ENCODE measurements at places on chromosomes 5 and 9.

DNA sequence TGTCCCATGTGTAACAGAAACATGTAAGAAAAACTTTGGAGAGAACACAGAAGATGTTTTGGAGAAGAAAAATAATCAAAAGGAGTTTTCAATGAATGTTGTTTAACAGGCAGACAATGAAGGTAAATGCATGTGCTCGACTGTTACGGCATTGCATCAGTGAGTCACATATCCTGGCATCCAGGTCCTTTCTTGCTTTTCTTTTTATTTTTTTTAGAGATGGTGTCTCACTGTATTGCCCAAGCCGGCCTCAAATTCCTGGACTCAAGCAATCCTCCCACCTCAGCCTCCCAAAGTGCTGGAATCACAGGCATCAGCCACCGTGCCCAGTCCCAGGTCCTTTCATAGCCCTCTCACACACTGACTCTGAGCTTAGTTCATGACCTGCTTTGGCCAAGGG, 181.8 kb downstream of the DTWD2 start:
- no peak for DNase-seq

- no peak for DNase-seq
These were observed 3.3 kb downstream of the HOMER1 start for GRCh38 chr5:79510638-79511037.

GRCh38 chr9:129175825-129176633, 2.0 kb downstream of the IER5L start:
- peak; percentile 54 for DNase-seq

- DNase-seq: no peak
These were observed 14.8 kb upstream of the IQGAP2 start for GRCh38 chr5:76388236-76388635.

DNA sequence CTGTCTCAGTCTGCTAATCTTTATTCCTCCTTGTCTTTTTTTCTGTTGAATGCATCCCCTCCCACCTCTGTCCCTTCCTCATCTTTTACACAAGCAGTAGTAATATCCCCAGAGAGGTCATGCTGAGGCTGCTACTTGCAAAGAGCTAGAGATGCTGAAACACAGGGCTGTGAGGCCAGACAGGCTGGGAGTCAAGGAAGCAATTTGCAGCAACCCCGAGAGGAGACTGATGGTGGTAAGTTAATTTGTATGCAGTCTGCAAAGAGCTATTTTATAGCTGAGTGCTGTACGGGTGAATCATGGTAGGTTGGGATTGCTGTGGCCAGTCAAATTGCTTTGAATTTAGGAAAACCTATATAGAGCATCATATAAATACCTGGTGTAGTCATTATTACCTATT, 90.2 kb upstream of the SLC24A2 start:
- DNase-seq: no peak

DNA sequence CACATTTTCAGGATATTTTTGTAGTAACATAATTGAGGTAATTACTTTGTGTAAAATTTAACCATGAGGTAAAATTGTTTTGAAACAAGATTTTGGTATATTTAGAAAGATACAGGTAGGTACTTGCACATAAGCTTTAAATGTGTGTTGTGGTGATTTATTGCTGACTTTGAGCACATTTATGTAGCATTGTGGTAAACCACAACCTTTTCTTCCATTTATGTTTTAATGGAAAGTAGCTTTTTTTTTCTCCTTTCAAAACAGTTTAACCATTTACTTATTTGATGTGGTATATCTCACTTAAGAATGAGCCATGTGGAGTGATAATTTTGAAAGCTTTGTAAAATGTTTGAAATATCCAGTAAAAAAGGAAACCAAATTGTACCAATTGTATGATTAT, 35.6 kb downstream of the FCHO2 start:
- DNase-seq: no peak

DNA sequence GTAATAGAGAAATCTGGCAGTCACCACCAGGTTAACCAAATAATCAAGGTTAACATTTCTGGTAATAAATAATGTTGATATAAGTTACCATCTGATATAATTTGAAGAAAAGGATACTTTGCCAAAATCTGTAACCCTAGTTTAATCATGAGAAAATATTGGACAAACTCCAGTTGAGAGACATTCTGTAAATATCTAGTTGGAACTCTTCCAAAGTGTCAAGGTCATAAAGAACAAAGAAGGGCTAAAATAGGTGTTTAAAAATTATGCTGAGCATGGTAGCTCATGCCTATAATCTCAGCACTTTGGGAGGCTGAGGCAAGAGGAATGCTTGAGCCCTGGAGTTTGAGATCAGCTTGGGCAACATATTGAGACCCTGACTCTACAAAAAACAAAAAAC, 253.3 kb downstream of the MRPS30 start:
- no peak for DNase-seq

- DNase-seq: no peak
These were observed 81.1 kb upstream of the KLF9 start for GRCh38 chr9:70495514-70495913.

DNA sequence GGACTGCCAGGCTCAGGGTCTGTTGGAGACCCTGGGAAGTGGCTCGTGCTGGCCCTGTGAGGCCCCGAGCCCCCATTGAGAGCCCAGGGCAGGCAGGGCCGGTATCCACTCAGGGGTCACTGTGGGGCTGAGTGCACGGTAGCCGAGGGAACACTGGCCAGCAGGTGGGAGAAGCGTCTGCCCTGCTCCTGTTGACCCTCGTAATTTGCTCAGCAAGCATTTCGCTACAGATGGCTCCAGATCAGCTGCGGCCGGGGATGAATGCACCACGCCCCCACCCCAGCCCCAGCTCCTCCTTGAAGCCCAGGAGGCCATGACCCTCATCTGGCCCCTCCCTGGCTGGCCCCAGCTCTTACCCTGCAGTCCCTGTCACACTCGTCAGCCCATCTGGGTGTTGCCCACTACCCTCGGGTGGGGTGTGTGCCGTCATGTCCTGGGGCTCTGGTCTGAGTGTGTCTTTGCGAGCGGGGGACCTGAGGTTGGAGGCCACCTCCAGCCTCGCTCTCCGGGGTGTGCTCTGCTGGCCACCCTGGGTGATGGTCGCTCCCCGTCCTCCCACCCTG, 6.1 kb upstream of the NRARP start:
- no peak for DNase-seq

DNA sequence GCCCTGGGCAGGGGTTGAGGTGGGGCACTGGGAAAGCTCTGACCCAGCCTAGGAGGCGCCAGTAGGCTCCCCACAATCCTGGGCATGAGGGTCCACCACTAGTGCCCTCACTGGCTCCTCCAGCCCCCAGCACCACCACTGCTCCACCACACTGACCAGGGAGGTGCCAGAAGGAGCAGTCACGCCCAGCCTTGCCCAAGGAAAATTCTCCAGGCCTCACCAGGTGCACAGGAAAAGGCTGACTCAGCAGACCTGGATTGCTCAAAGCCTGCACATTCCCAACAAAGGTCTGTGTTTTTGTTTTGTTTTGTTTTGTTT, 62.9 kb downstream of the ZNF354C start:
- no peak for DNase-seq

GRCh38 chr9:35499701-35500030, 9.8 kb downstream of the RUSC2 start:
- no peak for DNase-seq

DNA sequence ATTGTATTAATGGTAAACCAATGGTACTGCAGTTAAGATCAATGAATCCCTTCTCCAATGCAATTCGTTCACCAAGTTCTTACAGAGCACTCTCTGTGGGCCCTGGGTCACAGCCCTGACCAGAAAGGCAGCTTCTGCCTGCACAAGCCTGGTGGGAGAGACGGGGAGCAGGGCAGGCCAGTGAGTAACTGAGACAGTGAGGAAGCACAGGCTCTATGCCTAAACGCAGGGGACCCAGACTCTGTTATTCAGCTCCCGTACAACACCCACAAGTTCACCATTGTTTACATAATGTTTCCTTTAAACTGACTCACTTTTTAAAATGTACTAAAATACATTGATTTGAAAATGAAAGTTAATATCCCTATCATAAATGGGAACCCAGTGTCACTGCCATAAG, 40.5 kb upstream of the CTSL start:
- no peak for DNase-seq

DNA sequence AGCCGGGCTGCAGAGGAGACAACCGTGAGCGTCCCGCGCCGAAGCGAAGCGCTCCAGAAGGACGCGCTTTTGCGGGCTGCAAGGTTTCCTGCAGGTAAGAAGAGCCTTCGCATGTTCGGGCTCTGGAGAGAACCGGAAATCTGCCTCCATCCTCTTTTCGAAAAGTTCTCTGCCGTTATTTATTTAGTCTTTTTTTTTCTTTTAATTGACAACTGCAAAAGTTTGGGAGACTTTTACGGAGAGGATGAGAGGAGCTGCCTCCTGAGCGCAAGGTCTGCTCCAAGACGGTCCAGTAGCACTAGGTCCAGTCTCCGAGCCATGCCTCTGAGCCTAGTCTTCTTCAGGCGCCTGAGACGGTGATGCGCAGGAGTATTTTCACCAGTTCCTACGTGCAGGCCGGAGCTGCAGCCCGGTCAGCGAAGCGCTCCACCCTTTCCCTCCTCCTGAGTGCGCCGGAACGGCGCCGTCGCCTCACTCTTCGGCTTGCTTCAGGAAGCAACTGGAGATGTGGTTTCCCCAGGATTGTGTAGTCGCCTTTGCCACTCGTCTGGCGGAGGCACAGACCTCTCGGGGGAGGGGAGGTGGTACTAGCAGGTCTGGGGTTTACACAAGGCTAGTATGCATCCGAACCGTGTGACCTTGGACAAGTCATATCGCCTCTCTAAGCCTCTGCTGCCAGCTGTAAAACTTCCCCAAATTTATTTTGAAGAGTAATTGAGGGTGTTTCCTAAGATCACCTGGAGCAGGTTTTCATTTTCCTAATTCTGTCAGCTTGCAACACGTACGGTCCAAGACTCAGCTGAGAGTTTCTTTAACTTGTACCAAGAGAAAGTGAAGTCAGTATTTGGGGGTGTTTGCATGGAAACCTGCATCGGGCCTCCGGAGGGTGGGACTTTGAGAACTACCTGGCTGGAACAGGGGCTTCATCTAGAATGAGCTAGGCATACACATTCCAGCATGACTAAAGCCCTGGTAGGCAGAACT, 4.5 kb downstream of the POU4F3 start:
- DNase-seq: no peak

- DNase-seq: no peak
These were observed 475.9 kb downstream of the TLE1 start for GRCh38 chr9:81213456-81213855.

All from amygdala (tissue), 56 donors.